T-cell (primary cell): ENCODE measurements at places on chromosomes 11 and 22. TPM values are rescaled to one million over a fixed set of nuclear protein-coding genes. Genes with fewer than 3 reads are reported as not detected.

DNA sequence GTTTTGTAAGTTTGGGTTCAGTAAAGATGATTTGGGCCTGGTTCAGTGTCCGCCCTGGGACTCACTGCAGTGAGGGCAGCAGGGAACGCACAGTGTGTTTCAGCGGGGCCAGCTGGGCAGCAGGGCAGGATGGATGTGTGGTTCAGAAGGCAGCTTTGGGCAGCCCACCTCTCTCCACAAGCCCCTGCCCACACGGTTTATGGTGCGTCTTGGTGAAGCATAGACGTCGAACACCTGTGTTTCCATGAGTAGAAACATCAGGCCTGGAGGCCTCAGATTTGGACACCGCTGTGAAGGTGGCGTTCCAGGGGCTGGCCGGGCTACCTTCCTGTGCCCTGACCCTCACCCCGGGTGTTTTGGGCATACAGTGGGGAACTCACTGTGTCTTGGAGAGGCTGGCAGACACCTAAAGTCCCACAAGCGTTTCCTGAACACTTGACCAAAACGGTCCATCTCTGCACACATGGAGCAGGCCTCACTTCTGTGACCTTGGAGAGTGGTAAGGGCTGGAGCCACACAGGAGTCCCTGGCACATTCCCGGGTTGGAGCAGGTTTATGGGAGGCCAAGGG lies 59.0 kb downstream of the ST14 start:
- H3K36me3 ChIP-seq: no peaks in the 10 kb centered on the region
- H3K27me3 ChIP-seq: no peaks in the 10 kb centered on the region
- no peaks in the 10 kb centered on the region for H3K4me1 ChIP-seq
- no peak overlapping the region for H3K4me3 ChIP-seq
- H3K27ac ChIP-seq: no peak overlapping the region

GRCh38 chr11:130394615-130395014 lies 33.8 kb downstream of the ADAMTS8 start:
- no peak overlapping the region for H3K27ac ChIP-seq
- no peaks in the 10 kb centered on the region for H3K36me3 ChIP-seq
- H3K4me3 ChIP-seq: no peak overlapping the region
- H3K4me1 ChIP-seq: no peaks in the 10 kb centered on the region
- peaks cover 20% of the 10 kb centered on the region for H3K27me3 ChIP-seq

DNA sequence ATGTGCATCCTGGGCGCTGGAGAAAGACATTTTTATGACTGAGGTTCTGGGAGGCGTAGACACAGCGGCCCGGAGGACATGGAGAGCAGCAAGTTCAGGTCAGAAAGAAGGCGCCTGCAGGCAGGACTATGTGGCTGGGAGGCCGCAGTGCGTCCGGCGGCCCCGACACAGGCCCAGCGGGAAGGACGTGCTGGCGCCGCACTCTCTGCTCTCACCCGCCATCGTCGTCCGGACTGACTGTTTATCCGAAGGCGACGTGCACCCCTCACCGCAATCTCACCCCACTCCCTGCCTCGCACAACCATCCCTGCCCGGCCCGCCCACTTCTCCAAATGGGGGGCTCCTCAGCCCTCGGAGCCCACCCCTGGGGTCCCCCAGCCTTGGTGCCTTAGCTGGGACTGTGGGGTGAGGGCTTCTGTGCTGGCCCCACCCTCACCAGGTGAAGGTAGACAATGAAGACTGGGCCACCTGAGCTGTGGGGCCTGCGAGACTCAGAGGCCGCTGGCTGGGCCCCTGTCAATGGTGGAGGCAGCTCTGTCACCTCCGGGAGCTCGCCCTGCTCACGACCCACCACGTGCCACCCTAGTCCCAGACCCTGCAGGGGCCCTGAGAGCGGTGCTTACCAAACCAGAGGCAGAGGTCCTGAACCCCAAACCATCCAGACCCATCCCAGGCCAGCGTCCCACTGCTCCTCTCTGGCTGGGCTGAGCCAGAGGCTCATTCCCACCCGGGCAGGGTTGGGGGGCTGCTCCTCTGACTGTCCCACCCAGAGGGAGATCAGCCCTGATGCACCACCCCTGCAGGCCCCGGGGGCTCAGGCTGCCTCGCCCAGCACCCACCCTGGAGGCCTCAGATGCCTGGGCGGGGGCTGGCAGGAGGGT lies 16.2 kb upstream of the MUC5B start:
- H3K27ac ChIP-seq: no peak overlapping the region
- H3K4me3 ChIP-seq: no peak overlapping the region
- H3K4me1 ChIP-seq: no peaks in the 10 kb centered on the region
- H3K27me3 ChIP-seq: no peaks in the 10 kb centered on the region
- no peak for DNase-seq

The OR52H1 gene
- not detected for total RNA-seq

DNA sequence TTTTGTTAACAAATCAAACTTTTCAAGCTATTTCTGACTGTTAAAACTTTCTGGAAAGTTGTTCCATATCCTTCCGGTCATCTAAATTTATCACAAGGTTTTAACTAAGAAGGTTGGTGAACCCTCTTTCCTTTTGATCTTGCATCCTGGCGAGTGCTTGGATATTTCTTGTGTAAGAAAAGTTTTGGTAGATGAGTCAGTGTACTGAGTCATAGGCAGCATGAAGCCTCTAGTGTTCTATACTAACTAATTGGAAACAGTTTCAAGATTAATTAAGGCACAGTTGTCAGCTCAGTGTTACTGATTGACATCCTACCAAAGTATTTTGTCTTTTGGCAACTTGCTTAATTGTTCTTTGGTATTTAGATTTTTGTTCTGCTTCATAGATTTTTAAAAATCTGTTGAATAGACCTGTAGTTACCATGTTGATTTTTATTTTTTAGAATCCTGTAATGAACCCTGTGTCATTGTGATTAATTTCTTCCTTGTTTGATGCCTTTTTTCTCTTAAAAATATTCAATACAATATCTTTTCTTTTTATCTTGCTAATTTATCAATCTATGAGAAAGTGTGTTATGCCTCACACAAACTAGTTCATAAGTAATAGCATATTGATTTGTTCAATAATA lies 38.0 kb downstream of the METTL15 start:
- H3K27ac ChIP-seq: no peak overlapping the region
- no peak for DNase-seq
- H3K4me3 ChIP-seq: no peak overlapping the region

GRCh38 chr11:60854847-60855725 lies 664 bp downstream of the PTGDR2 start:
- DNase-seq: no peak
- peaks cover 9% of the 10 kb centered on the region for H3K36me3 ChIP-seq
- H3K4me1 ChIP-seq: peaks cover 13% of the 10 kb centered on the region
- no peak overlapping the region for H3K4me3 ChIP-seq
- H3K27me3 ChIP-seq: peaks cover 2% of the 10 kb centered on the region
- H3K27ac ChIP-seq: no peak overlapping the region

- no peak overlapping the region for H3K4me3 ChIP-seq
- no peak for DNase-seq
- no peaks in the 10 kb centered on the region for H3K4me1 ChIP-seq
Observed at GRCh38 chr11:10436224-10436623, 18.8 kb upstream of the AMPD3 start.

- H3K4me1 ChIP-seq: no peaks in the 10 kb centered on the region
- H3K27me3 ChIP-seq: no peaks in the 10 kb centered on the region
- DNase-seq: no peak
- no peak overlapping the region for H3K4me3 ChIP-seq
- peaks cover 4% of the 10 kb centered on the region for H3K36me3 ChIP-seq
Observed at GRCh38 chr11:75852406-75853017, 37.5 kb downstream of the UVRAG start.

GRCh38 chr22:32569956-32570355 lies 95.3 kb downstream of the FBXO7 start:
- H3K27me3 ChIP-seq: no peaks in the 10 kb centered on the region
- DNase-seq: no peak
- no peak overlapping the region for H3K27ac ChIP-seq
- H3K4me3 ChIP-seq: no peak overlapping the region
- no peaks in the 10 kb centered on the region for H3K4me1 ChIP-seq
- H3K36me3 ChIP-seq: no peaks in the 10 kb centered on the region

The GRAP2 gene
- total RNA-seq: 144 TPM

- H3K4me3 ChIP-seq: no peak overlapping the region
- no peaks in the 10 kb centered on the region for H3K4me1 ChIP-seq
- no peak overlapping the region for H3K27ac ChIP-seq
- no peaks in the 10 kb centered on the region for H3K36me3 ChIP-seq
- H3K27me3 ChIP-seq: no peaks in the 10 kb centered on the region
Observed at GRCh38 chr11:122394313-122394712, 261.2 kb upstream of the UBASH3B start.

DNA sequence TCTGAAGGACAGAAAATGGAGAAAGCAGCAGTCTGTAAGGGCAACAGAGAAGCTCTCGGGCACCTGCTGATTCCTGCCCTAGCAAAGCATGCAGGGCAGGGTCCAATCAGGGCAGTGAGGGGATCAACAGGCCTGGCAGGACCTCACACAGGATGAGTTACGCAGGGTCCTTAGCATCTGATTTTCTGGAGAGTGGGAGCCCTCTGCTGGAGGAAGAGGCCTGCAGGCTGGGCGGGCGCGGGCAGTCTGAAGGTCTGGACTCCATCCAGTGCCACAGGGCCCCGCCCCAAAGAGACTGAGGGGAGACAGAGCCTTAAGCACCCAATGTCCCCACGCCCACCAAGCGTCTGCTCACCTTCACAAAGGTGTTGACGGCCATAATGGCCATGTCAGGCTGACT lies 28.9 kb downstream of the AP1B1 start:
- H3K36me3 ChIP-seq: peaks cover 52% of the 10 kb centered on the region
- no peak overlapping the region for H3K4me3 ChIP-seq
- no peak for DNase-seq

- H3K4me1 ChIP-seq: peaks cover 10% of the 10 kb centered on the region
- DNase-seq: no peak
- no peaks in the 10 kb centered on the region for H3K27me3 ChIP-seq
- no peaks in the 10 kb centered on the region for H3K36me3 ChIP-seq
- H3K27ac ChIP-seq: no peak overlapping the region
Observed at GRCh38 chr11:77799338-77799737, 21.2 kb downstream of the RSF1 start.

The CCDC81 gene
- total RNA-seq: 1.3 TPM

- H3K36me3 ChIP-seq: no peaks in the 10 kb centered on the region
- H3K4me3 ChIP-seq: no peak overlapping the region
- DNase-seq: no peak
- H3K4me1 ChIP-seq: peaks cover 9% of the 10 kb centered on the region
- H3K27ac ChIP-seq: no peak overlapping the region
Observed at GRCh38 chr11:121369366-121369765, 76.8 kb downstream of the SC5D start.

GRCh38 chr11:47234669-47235100 lies 13.9 kb downstream of the ACP2 start:
- no peak overlapping the region for H3K4me3 ChIP-seq
- H3K27me3 ChIP-seq: no peaks in the 10 kb centered on the region
- DNase-seq: peak; percentile 76
- H3K27ac ChIP-seq: peak overlapping the region; percentile 73
- H3K4me1 ChIP-seq: no peaks in the 10 kb centered on the region

GRCh38 chr11:20275987-20276965 lies 87.2 kb upstream of the HTATIP2 start:
- H3K4me3 ChIP-seq: no peak overlapping the region
- H3K4me1 ChIP-seq: no peaks in the 10 kb centered on the region
- H3K36me3 ChIP-seq: no peaks in the 10 kb centered on the region
- no peak for DNase-seq
- no peak overlapping the region for H3K27ac ChIP-seq

The CABP4 gene
- 5.6 TPM for total RNA-seq

- no peak overlapping the region for H3K27ac ChIP-seq
- DNase-seq: no peak
- peak overlapping the region; percentile 33 for H3K4me3 ChIP-seq
- H3K27me3 ChIP-seq: no peaks in the 10 kb centered on the region
Observed at GRCh38 chr22:35914665-35915476, 113.8 kb downstream of the RBFOX2 start.

The OR8G1 gene
- total RNA-seq: not detected

- no peak overlapping the region for H3K4me3 ChIP-seq
- H3K36me3 ChIP-seq: no peaks in the 10 kb centered on the region
Observed at GRCh38 chr11:70505761-70506657, 107.7 kb downstream of the CTTN start.

The TRIM49D1 gene
- total RNA-seq: not detected

The POLD3 gene
- total RNA-seq: 14.3 TPM

The ANO5 gene
- 0.03 TPM for total RNA-seq

- H3K36me3 ChIP-seq: no peaks in the 10 kb centered on the region
- no peak overlapping the region for H3K4me3 ChIP-seq
- no peak for DNase-seq
- H3K27me3 ChIP-seq: peaks cover 13% of the 10 kb centered on the region
Observed at GRCh38 chr11:34161361-34161760, 55.9 kb downstream of the NAT10 start.

- DNase-seq: no peak
- H3K4me1 ChIP-seq: no peaks in the 10 kb centered on the region
- H3K4me3 ChIP-seq: no peak overlapping the region
- no peaks in the 10 kb centered on the region for H3K27me3 ChIP-seq
- no peak overlapping the region for H3K27ac ChIP-seq
Observed at GRCh38 chr11:87574193-87574592, 536.5 kb downstream of the TMEM135 start.

DNA sequence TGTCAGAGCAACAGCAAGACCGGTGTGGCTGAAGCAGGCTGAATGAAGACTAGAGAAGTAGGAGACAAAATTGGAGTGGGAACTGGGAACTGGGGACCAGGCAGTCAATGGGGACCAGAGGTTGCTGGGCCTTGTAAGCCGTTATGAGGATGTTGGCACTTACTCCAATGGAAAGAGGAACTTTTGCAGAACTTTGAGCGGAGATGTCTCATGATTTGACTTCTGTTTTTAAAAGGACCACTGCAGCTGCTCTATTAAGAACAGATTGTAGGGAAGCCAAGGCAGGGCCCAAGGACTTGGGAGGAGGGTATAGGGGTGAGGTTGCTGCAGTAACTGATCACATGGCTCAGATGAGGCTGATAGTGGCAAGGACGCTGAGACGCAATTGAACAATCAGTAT lies 34.2 kb downstream of the IL18 start:
- no peaks in the 10 kb centered on the region for H3K27me3 ChIP-seq
- H3K27ac ChIP-seq: no peak overlapping the region
- H3K4me1 ChIP-seq: no peaks in the 10 kb centered on the region
- DNase-seq: no peak
- no peaks in the 10 kb centered on the region for H3K36me3 ChIP-seq
- no peak overlapping the region for H3K4me3 ChIP-seq

The SOX10 gene
- total RNA-seq: not detected

The KIAA1671 gene
- 5.1 TPM for total RNA-seq

The DDI1 gene
- total RNA-seq: not detected

DNA sequence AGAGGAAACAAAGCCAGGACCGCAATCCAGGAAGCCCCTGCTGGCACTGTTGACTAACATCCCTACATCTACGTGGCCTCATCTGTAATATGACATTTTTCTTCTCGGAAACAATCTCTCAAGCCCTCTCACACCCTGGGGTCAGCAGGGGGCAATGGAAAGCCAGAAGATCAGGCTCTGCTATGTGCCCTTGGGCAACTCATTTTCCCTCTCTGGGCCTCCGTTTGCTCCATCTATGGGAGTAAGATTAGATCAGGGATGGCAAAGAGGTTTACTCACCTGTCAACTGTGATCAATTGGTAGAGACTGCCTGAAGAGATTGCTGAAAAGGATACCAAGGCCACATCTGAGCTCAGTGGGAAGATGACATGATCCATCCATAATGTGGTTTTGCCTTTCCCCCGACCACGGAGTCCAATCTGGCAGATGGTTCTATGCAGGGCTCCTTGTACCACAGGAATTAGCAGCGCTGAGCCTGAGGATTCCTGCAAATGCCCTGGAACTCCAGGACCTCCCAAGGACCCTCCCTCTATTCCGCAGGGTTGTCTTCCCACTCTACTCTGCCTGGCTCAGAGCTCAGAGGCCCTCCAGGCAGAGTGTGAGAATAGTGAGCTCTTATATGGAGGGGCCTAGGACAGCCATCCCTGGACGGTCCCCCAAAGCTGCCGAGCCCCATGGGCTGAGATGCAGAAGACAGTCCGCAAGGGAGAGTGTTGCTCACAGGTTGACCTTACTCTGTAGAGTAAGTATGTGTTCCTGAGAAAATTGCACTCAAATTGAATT lies 66.1 kb downstream of the CHST1 start:
- no peaks in the 10 kb centered on the region for H3K4me1 ChIP-seq
- peaks cover 16% of the 10 kb centered on the region for H3K27me3 ChIP-seq
- no peak for DNase-seq
